ENCODE measurements at places on chromosomes 3 and 15. TPM values are rescaled to one million over a fixed set of nuclear protein-coding genes. Genes with fewer than 3 reads are reported as not detected.

DNA sequence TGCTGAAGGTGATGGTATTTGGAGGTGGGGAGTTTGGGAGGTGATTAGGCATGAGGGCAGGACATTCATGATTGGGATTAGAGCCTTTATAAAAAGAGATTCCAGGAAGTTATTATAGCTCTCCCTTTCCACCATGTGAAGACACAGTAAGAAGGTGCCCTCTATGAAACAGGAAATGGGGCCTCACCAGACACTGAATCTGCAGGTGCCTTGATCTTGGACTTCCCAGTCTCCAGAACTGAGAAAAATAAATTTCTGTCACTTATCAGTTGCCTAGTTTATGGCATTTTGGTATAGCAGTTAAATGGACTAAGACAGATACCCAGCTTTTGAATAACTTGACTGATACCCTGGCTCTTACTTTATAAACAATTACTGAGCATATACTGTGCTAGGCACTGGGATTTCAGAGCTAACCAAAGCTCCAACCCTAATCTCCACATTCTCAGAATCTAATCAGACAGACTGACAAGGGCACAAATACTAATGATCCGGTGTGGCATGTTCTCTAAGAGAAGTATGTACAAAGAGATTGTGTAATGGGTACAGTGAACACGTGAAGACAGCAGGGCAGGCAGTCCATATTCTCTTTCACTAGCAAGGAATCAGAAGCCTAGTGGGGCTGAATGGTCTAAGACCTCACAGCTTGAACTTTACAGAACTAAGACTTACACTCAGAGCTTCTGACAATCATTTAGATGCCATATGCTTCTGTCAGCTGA is 343.1 kb downstream of the WDR72 start:
- no peak for DNase-seq
- no peak overlapping the region for H3K4me3 ChIP-seq
- H3K27me3 ChIP-seq: no peaks in the 10 kb centered on the region
- no peaks in the 10 kb centered on the region for H3K4me1 ChIP-seq
- H3K27ac ChIP-seq: no peak overlapping the region

- H3K27me3 ChIP-seq: no peaks in the 10 kb centered on the region
- peak overlapping the region; percentile 95 for H3K4me3 ChIP-seq
- peaks cover 4% of the 10 kb centered on the region for H3K4me1 ChIP-seq
- no peaks in the 10 kb centered on the region for H3K36me3 ChIP-seq
- H3K27ac ChIP-seq: peak overlapping the region; percentile 86
Measured at GRCh38 chr3:120349855-120350125, 636 bp upstream of the LRRC58 start.

GRCh38 chr15:99492275-99492674 is 73.5 kb upstream of the MEF2A start:
- DNase-seq: no peak
- no peaks in the 10 kb centered on the region for H3K27me3 ChIP-seq
- no peaks in the 10 kb centered on the region for H3K36me3 ChIP-seq
- peaks cover 10% of the 10 kb centered on the region for H3K4me1 ChIP-seq
- no peak overlapping the region for H3K4me3 ChIP-seq

- peak; percentile 85 for DNase-seq
- H3K27ac ChIP-seq: peak overlapping the region; percentile 65
- H3K36me3 ChIP-seq: no peaks in the 10 kb centered on the region
- H3K4me1 ChIP-seq: peaks cover 37% of the 10 kb centered on the region
Measured at GRCh38 chr3:102057781-102058421, 208.6 kb downstream of the NFKBIZ start.

The GP9 gene
- not detected for total RNA-seq

- H3K4me1 ChIP-seq: no peaks in the 10 kb centered on the region
- H3K27me3 ChIP-seq: peaks cover 4% of the 10 kb centered on the region
- H3K27ac ChIP-seq: no peak overlapping the region
- no peak for DNase-seq
Measured at GRCh38 chr3:38644016-38644661, 5.3 kb downstream of the SCN5A start.

DNA sequence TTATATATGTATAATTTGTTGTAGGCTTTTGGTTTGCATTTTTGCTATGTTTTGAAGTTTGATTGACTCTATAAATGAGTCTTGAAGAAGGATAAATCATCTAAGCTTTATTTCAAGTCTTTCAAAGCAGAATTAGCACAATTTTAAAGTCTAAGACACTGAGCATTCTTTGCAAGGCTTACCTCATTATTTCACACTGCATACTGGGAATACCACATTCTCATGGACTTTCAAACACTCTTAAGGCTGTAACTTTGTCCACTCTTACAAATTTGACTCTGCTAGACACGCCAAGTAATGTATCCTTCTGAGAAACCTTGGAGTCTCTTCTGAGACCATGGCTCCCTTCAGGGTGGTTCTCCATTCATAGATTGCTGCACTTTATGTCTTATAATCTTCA is 281.3 kb upstream of the COL8A1 start:
- DNase-seq: no peak
- no peaks in the 10 kb centered on the region for H3K36me3 ChIP-seq
- H3K27me3 ChIP-seq: no peaks in the 10 kb centered on the region
- no peaks in the 10 kb centered on the region for H3K4me1 ChIP-seq
- no peak overlapping the region for H3K27ac ChIP-seq
- no peak overlapping the region for H3K4me3 ChIP-seq

GRCh38 chr15:63848879-63849551 is 15.3 kb upstream of the HERC1 start:
- H3K4me3 ChIP-seq: no peak overlapping the region
- H3K27ac ChIP-seq: no peak overlapping the region
- no peaks in the 10 kb centered on the region for H3K36me3 ChIP-seq
- no peaks in the 10 kb centered on the region for H3K27me3 ChIP-seq

GRCh38 chr15:23646165-23647000 is 1.3 kb downstream of the MAGEL2 start:
- no peak overlapping the region for H3K27ac ChIP-seq
- H3K27me3 ChIP-seq: no peaks in the 10 kb centered on the region
- H3K4me1 ChIP-seq: no peaks in the 10 kb centered on the region
- H3K4me3 ChIP-seq: no peak overlapping the region
- no peak for DNase-seq

DNA sequence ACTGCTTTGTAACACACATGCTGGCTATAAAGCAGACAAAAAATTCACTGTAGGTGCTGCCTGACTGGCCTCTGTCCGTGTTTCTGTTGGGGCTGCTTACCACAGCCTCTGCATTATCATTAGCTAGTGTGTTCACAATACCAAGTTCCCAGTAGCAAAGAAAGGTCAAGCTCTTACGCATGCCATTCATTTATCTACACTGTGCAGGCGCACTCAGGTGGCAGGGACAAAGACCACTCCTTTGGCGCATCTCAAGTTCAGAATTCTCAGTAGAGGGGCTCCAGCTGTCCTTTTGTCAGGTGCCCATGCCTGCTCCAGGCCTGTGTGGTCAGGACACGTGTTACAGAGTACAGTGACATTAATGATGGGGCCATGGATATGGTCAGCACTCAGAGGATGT is 22.3 kb downstream of the MLH1 start:
- no peaks in the 10 kb centered on the region for H3K27me3 ChIP-seq
- no peak overlapping the region for H3K27ac ChIP-seq
- H3K4me1 ChIP-seq: no peaks in the 10 kb centered on the region
- H3K4me3 ChIP-seq: no peak overlapping the region
- H3K36me3 ChIP-seq: peaks cover 59% of the 10 kb centered on the region
- DNase-seq: no peak

GRCh38 chr3:17552351-17552750 is 190.1 kb downstream of the TBC1D5 start:
- H3K4me1 ChIP-seq: no peaks in the 10 kb centered on the region
- H3K27ac ChIP-seq: no peak overlapping the region
- DNase-seq: no peak
- H3K36me3 ChIP-seq: no peaks in the 10 kb centered on the region
- H3K27me3 ChIP-seq: no peaks in the 10 kb centered on the region

DNA sequence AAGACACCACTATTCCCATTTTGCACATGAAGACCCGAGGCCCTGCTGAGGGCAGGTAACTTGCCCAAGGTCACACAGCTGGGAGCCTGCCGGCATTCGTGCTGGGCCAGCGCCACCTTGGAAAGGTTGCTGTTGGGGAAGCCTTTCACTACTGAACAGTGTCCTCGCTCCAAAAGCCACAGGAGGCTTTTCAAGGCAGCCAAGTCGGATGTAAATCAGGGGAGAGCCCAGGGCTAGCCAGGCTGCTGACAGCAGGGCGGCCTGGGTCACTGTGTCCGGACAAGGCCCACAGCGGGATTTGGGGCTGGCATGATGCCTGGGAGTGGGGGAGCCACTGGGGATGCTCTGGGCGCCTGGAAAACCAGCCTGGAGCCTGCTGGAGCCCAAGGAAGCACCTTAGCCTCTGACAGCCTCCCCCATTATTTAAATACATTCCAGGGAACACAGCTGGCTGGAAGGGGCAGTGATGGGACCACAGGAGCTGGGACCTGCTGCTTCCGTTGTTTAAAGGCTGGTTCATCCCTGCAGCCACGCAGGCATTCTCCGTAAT is 10.5 kb downstream of the SLC6A6 start:
- no peak for DNase-seq
- no peak overlapping the region for H3K27ac ChIP-seq
- 0 out of 2 replicates have a peak, but pooled peaks cover under 1% of the 10 kb centered on the region for H3K4me1 ChIP-seq
- no peaks in the 10 kb centered on the region for H3K27me3 ChIP-seq
- peaks cover 4% of the 10 kb centered on the region for H3K36me3 ChIP-seq

DNA sequence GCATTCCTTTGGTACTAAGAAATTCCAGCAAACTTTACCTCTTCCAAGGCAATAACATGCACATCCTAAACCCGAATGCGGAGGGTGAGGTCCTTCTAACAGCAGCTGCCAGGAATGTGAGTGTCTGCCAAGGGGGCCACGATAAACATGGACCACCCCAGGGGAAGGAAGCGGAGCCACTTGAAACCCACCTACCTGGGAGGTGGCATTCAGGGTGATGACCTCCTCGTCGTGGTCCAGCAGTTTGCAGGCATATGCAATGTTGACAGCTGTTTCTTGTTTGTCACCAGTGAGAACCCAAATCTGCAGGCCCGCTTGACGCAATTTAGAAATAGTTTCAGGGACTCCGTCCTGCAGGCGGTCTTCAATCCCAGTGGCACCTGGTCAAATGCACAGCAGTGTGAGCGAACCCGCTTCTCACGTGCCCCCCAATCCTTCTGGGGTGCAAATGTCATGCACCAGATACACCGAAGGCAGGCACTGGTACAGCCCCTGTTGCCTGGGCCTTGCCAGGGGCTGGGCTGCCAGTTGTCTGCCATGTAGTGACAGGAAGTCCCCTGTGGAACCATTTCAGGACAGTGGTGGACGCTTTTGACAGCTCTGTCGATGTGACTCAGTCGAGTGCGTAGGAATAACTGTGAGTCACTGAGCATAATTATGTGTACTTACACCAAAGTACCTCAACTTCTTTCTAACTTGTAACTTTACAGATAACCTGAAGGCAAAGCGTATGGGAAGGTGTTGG is 161.2 kb downstream of the ATP10A start:
- no peak for DNase-seq
- H3K4me3 ChIP-seq: no peak overlapping the region
- no peak overlapping the region for H3K27ac ChIP-seq
- H3K27me3 ChIP-seq: no peaks in the 10 kb centered on the region

The CDCP1 gene
- 1.7 TPM for total RNA-seq

GRCh38 chr15:76642671-76643070 is 262.5 kb downstream of the SCAPER start:
- no peak overlapping the region for H3K27ac ChIP-seq
- no peaks in the 10 kb centered on the region for H3K27me3 ChIP-seq
- DNase-seq: no peak
- no peaks in the 10 kb centered on the region for H3K4me1 ChIP-seq
- H3K36me3 ChIP-seq: no peaks in the 10 kb centered on the region

GRCh38 chr15:82942691-82943090 is 9.8 kb downstream of the HOMER2 start:
- no peaks in the 10 kb centered on the region for H3K36me3 ChIP-seq
- no peaks in the 10 kb centered on the region for H3K4me1 ChIP-seq
- H3K27me3 ChIP-seq: peaks cover 3% of the 10 kb centered on the region
- no peak overlapping the region for H3K4me3 ChIP-seq
- no peak for DNase-seq

The WDR72 gene
- total RNA-seq: 0.03 TPM

DNA sequence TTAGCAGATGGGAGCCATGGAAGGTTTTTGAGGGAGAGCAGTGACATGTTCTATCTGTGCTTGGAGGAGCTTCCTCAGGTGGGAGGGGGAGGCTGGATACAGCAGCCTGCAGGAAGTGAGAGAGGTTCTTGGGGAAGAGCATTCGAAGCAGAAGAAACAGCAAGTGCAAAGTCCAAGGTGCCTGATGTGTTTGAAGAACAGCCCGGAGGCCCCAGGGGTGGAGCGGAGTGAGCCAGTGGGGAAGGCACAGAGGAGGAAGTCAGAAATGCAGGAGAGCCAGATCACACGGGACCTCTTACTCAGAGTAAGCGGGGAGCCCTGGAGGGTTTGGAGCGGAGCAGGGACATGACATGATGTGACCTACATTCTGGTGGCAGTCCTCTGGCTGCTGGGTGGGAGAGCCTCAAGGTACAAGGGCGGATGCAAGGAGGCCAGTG is 10.8 kb downstream of the ITGA11 start:
- no peak overlapping the region for H3K27ac ChIP-seq
- no peaks in the 10 kb centered on the region for H3K4me1 ChIP-seq
- H3K27me3 ChIP-seq: no peaks in the 10 kb centered on the region
- no peak for DNase-seq
- no peak overlapping the region for H3K4me3 ChIP-seq

The NDUFAF3 gene
- total RNA-seq: 87.4 TPM

DNA sequence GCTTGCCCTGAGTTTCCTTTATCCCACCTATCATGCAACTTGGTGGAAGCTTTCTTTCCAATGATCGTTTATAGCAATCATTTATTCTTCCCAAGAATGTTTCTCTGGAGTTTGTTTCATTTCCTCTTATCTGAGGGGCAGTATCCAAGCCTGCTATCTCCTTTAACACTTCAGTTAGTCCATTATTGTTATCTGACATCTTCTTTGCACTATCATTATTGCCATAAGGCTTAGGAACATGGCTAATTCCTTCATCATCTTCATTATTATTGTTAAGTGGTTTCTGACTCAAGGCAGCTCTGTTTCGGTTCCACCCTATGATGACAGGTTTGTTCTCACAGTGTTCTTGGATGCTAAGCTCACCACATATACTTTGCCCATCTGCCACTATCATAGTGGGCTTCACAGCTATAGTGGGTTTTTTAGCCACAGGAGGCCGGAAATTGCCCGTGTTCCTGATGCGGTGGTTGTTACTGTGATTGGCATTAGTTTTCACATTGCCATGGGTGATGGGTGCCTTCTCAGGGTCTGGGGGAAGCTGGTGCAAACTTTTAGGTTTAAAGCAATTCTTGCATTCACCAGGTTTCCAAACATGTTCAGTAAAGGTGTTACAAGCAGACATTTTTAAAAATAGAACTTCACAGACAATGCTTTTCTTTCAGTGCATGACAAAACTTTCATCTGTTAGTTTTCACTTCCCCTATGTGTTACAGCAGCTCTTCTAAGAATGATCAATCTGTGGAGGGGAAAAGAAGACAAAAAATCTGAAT is 110.6 kb upstream of the TSPAN3 start:
- no peaks in the 10 kb centered on the region for H3K36me3 ChIP-seq
- H3K27ac ChIP-seq: peak overlapping the region; percentile 90
- peak overlapping the region; percentile 43 for H3K4me3 ChIP-seq

GRCh38 chr15:44435893-44436667 is 8.7 kb downstream of the CTDSPL2 start:
- no peaks in the 10 kb centered on the region for H3K4me1 ChIP-seq
- H3K27ac ChIP-seq: no peak overlapping the region
- no peak for DNase-seq
- no peaks in the 10 kb centered on the region for H3K27me3 ChIP-seq
- H3K4me3 ChIP-seq: no peak overlapping the region
- H3K36me3 ChIP-seq: peaks cover 13% of the 10 kb centered on the region

Measured in GM12878 (cell line).